ENCODE measurements at places on chromosomes 7 and 10.

GRCh38 chr7:98211676-98212531, 665 bp downstream of the BHLHA15 start:
- no peak for DNase-seq

GRCh38 chr7:2809903-2810625, 34.0 kb downstream of the GNA12 start:
- no peak for DNase-seq

- DNase-seq = peak; percentile 75
These were observed 86.9 kb downstream of the JAZF1 start for GRCh38 chr7:28093623-28094232.

DNA sequence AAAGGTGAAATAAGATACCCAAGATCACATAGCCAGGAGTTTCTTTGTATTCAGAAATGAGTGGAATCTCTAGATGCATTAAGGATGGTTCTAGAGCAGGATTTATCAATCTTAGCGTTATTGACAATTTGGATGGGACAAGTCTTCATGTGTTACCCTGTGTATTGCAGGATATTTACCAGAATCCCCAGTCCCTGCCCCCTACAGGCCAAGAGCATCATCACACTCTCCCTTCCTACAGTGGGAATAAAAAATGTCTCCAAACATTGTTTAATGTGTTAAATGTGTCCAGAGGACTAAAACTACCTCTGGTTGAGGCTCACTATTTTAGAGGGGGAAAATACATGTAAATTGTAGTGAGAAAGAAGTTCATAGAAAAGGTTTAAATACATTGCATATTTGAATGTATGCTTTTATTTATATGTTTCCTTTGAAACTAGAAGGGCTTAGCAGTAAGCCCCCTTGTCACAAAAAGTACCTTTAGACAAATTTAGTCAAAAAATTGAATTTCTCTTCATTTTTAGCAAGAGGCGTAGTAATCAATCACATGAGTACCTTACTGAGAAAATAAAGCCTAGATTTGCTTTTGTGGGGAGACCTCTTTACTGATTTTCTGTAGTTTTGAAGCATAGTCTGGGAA, 141.2 kb downstream of the MLLT10 start:
- peak; percentile 19 for DNase-seq

DNA sequence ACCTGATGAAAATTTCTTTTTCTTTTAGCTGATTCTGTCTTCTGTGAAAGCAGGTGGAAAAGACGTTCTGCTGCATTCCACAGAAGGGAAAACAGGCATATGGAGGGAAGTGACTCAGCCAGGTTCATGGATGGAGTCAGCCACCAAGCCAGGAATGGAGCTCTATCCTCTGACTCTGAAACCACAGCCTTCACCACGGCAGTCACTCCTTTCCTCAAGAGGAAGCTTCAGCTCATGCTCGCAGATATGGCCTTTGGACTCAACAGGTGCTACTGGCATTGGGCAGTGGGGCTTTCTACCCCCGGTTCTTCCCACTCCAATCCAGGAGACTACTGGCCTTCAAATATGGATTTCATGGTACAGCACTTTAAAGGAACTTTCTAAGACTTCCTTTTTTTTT, 11.5 kb upstream of the PLAU start:
- DNase-seq = no peak

GRCh38 chr7:41163991-41164390, 538.9 kb downstream of the INHBA start:
- no peak for DNase-seq

DNA sequence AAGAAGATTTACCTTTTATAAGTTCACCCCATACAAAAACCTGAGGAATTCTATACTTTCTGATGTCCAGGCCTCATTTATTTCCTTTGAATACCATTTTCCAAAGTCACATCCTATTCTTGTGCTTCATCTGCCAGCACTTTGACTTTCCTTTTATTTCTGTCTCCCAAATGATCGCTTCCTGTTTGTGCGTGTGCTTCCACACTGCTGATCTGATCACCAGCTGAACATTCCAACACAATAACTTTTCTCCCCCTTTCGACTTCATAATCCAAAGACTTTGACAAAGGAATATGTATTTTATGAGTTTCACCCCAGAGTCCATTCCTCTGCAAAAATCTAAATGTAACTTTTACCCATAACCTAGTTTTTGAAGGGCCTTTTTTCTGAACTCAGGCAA, 3.1 kb downstream of the ELAPOR2 start:
- no peak for DNase-seq

GRCh38 chr10:33794460-33794859, 460.0 kb upstream of the NRP1 start:
- no peak for DNase-seq
